ENCODE measurements at places on chromosomes 5 and 9.

DNA sequence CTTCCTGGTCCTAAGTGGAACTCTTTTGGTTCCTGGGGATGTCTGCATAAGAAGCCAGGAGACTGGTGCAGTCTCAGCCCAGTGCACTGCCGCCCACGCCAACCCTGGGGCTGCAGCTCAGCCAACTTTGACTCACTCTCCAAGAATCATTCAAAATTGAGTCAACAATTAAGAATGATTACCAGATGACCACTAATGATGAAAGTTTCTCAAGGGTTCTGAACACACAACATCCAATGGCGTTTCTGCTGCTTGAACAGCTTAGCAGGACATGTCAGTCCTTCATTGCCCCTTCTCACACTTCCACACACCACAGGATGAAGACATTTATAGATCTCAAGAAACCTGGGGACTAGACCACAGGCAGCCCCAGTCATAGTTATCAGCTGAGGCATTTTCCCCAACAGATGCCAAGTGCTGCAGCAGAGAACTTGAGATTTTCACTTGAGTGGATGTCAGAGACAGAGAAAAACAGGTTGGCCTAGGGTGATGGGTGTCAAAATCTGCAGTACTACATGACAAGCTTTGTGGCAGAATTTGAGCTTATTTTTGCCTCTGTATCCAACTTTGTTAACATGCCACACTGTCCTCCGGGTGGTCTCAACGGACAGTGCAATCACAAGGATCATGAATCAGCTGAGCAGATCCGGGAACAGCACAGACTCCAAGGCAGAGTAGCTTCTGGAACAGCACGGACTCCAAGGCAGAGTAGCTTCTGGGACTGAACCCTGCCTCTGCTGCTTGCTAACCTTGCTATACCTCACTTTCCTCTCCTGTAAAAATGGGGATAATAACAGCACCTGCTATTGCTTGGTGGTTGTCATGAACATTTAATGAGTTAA is 356.1 kb downstream of the SPOCK1 start:
- no peak for DNase-seq

DNA sequence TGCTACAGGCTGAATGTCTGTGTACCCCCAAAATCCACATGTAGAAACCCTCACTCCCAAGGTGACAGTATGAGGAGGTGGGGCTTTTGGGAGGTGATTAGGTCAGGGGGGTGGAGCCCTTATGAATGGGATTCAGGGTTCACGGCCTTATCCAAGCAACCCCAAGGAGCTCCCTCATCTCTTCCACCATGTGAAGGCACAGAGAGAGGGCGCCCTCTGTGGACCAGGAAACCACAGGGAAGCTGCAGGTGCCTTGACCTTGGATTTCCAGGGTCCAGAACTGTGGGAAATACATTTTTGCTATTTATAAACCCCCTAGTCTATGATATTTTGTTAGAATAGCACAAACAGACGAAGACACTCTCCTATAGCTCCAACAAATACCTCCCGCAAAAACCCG is 53.6 kb upstream of the IRX2 start:
- DNase-seq, result no peak

GRCh38 chr9:82128011-82128696 is 139.6 kb downstream of the SPATA31D1 start:
- DNase-seq, result no peak

DNA sequence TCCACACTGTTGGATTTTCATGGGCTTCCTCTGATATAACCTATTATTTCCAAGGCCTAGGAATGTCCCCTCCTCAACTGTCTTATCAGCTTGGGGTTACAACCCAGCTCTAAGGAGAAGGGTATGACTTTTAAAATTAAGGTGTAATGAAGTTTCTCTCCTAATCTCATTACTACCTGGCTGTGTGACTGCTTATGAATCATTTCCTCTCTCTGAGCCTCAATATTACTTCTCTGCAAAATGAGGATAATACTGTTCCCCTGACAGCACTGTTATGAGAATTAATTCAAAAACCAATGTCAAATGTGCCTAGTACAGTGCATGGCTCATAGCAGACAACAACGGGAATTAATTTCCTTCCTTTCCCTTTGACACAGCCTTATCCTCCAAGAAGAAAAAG is 118.9 kb downstream of the NR6A1 start:
- no peak for DNase-seq

DNA sequence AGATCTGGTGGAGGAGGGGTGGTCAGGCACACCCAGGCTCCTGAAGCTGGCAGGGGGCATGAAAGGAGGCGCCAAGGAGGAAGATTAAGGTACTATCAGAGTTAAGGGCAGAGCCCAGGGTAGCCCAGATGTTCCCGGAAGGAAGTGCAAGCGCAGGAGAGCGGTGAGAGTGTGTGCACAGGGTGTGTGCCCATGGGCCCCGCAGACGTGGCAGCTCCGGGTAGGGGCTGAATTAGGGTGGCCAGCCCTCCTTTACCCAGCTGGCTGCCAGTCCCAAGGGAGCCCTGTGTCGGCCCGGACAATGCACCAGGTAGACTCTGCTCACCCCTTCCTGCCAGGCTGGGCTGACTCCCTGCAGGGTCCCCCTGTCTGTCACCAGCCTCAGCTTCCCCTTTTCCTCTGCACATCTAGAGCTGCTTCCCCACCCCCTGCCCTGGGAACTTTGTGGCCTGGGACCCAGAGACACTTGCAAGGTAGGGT is at the start of gene SMIM33:
TSS of gene SMIM33 (plus strand) at position 184 of the 480 bp plus-strand sequence. CDS start at position 302, 118 bp downstream.
- peak; percentile 27 for DNase-seq

DNA sequence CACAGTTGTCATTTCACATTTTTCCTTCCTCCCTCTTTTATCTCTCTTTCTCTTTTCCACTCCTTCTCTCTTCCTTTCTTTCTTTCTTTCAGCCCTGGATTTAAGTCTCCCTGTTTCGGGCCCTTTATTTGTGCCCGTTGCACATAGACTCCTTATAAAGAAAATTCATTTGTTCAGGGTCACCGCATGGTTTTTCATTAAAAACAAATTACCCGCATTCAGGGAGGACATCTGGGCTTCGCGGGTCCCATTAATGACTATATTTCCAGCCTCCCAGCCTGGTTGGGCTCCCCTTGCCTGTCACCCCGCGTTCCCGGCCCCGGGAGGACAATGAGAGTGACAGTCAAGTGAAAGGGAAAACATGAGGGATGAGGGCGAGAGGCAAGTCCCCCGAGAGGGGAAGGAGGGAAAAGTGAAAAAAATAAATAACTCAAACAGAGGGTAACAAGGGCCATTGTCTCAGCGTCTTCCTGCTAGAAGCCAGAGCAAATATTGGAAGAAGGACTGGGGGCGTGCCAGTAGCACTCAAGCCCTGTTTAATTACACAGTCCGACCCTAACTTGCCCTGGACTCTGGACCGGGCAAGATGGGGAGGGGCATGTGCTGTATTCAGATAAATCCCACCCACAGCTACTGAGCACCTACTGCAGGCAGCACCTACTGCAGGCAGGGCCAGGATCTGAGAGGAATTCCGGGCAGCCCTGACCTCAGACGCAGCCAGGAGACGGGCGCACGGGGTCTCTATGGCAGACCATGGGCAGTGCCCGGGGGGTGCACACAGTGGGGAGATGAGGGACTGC is 166.2 kb downstream of the PAX5 start:
- no peak for DNase-seq

- no peak for DNase-seq
These were observed 16.9 kb upstream of the CPLX2 start for GRCh38 chr5:175854231-175855040.

GRCh38 chr5:5781335-5781734 is 358.9 kb downstream of the ICE1 start:
- DNase-seq, result no peak

DNA sequence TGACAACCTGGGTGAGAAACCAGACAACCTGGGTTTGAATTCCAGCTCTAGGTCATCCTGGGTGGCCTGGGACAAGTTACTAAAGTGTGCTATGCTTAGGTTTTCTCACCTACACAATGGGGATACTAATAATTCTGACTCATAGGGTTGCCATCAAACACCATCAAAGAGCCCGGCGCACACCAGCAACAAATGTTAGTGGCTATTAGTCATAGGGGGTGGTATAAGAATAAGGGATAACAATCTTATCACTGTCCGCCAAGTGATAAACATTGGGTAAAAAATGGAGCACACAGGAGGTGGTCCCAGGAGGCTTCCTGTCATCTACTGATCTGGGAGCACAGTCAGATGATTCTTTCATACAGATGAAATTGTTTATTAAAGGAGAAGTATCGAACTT is 61.4 kb upstream of the AFAP1L1 start:
- no peak for DNase-seq

- DNase-seq, result no peak
These were observed 25.7 kb upstream of the EEIG1 start for GRCh38 chr9:128006332-128006996.

DNA sequence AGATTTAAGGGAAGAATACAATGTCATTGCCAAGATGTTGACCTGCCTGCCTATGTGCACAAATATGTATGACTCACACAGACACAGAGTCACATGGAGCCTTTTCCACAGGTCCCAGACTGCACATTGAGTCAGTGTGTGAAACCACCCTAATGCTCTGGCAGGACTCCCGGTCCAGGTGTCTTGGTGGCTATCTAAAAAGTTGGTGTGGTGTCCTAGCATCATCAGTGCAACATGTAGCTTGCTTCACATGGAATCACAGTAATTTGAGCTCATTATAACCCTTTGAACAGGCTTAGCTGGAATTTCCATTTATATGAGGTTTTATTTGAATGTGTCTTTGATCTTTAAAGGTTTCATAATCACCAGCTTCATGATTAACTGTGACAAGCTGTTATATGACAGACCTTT is 10.7 kb downstream of the IFNA5 start:
- DNase-seq, result no peak

- DNase-seq, result no peak
These were observed 30.7 kb upstream of the SPARC start for GRCh38 chr5:151717416-151717815.

- no peak for DNase-seq
These were observed 200.1 kb downstream of the MEF2C start for GRCh38 chr5:88682881-88683361.

GRCh38 chr5:59587489-59588337 is 305.8 kb downstream of the PDE4D start:
- DNase-seq, result no peak

DNA sequence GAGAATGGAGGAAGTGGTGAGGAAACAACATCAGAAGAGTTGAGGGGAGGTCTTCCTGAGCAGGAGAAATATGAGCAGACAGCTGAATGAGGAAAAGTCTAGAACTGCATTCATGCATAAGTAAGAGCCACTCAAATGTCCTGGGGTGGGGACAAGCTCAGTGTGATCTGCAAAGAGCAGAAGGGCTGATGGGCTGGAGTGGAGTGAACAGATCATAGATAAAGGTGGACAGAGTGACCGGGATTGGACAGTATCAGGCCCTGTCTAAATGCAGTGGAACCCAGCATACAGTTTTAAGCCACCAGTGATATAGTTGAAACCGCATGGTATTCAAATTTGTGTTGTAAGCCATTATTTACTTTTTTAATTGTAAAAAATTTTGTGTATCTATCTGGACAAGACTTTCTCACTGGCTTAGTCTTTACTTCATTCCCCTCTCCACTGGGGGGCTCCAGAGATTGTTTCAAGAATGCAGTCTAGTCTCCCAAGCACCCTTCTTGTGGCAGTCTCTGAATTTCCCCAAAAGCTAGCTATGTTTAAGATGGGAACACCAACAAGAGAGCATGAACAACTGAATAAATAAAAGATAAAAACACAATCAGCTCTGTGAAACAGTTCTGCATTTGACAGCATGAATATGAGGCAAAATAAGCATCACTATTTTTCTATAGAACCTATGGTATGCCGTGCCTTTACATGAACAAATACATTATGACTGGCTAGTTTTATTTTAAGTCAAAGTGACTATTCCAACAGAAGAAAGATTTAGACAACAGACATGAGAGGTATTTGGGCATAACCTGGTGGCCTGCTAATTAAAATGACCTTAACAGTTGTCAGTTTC is 10.7 kb upstream of the STK32A start:
- no peak for DNase-seq

GRCh38 chr5:173664154-173664526 is 47.7 kb upstream of the BOD1 start:
- DNase-seq, result no peak

- DNase-seq, result no peak
These were observed 27.7 kb upstream of the GFPT2 start for GRCh38 chr5:180380856-180381255.

DNA sequence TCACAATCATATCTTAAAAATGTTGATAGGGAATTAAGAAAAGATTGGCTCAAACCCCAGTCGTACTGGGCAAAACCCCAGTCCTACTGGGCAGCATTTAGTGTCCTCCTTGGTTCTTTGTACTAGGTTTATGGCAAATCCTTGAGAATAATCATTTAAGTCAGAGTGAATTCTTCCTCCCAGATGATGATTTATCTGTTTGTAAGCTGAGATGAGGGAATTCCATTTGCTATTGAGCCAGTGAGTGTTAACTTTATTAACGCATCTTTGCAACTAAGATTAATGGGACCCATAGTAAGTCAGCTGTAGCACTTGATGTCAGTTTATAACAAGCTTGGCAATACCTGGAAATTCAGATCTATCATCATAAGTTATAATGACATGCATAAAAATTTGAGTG is 821.8 kb upstream of the DMAC1 start:
- no peak for DNase-seq

DNA sequence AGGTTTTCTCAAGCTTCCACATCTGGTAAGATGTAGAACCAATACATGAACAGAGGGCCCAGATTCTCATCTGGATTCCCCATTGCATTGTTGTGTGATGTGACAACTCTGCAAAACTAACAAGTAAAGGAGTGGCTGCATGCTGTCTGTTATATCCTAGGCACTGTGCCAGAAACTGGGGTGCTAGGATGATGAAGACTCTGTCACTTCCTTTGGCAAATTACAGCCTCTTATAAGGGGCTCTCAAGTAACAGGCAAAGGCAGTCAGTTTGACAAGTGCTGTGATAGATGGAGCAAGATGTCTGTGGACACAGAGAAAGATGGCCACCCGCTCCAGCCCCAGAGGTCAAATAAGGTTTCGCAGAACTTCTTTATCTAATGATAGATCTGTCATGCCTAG is 115.7 kb downstream of the PAPPA start:
- no peak for DNase-seq

GRCh38 chr9:83339435-83339834 is 198.8 kb downstream of the FRMD3 start:
- DNase-seq, result no peak

- no peak for DNase-seq
These were observed 35.2 kb downstream of the DDX4 start for GRCh38 chr5:55773057-55773456.

GRCh38 chr9:28653216-28653615 is 1079.9 kb upstream of the C9orf72 start:
- no peak for DNase-seq

- DNase-seq, result no peak
These were observed 991.7 kb upstream of the ARRDC3 start for GRCh38 chr5:92374859-92375258.

DNA sequence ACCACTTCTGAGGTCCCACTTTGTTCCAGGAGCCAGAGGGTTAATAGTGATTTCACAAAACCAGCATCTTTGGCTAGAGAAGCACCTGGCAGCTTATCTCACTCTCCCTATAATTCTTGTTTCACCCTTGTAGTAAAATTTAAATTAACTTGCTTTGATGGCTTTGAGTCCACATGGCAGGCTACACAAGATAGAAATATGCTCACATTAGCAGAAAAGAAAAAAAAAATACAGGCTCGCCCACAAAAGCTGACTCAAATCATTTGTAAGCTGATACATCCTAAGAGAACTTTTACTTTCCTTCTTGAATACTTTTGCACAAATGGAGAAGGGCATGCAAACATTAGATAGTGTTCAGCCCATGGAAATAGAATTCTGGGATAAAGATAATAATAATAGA is 36.2 kb downstream of the TNFSF15 start:
- DNase-seq, result no peak

- no peak for DNase-seq
These were observed 131.0 kb upstream of the SPRY4 start for GRCh38 chr5:142455856-142456255.
